ENCODE measurements at places on chromosomes 2 and 18.
A peak's percentile ranks its signal among the peaks of the same experiment; 100 is the strongest.

DNA sequence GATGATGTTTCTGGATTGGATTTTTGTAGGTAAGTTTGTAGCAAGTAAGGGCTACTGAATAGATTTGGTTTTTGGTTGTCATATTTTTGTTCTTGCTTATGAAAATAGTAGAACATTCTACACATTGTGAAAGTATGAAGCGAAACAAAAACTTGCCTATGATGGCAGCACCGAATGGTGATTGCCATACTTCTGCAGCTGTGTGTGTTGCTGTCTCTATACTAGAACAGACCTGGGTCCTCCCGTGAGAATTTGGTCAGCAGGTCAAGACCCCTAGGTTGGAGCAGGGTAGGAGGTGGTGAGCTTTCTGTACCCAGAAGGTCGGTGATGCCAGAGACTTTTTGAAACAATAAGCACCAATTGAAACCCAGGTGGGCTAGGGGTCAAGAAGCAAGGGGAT, 322.6 kb downstream of the PRKCE start:
- DNase-seq: no peak

DNA sequence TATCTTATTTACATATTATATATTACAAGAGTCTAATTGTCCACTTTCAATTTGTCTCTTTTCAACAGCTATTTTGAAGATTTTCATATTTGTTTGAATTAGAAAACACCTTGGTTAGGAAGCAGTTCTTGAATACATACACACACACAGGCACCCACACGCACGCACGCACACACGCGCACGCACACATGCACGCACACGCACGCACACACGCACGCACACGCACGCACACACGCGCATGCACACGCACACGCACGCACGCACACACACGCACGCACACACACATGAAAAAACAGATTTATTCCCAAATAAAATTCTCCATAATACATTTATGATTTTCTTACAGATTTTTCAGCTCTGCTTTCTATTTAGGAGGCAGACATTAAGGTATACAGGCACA, 220.7 kb downstream of the NYAP2 start:
- no peak for DNase-seq

GRCh38 chr2:63192169-63192888, 141.7 kb downstream of the OTX1 start:
- DNase-seq: peak; percentile 93

DNA sequence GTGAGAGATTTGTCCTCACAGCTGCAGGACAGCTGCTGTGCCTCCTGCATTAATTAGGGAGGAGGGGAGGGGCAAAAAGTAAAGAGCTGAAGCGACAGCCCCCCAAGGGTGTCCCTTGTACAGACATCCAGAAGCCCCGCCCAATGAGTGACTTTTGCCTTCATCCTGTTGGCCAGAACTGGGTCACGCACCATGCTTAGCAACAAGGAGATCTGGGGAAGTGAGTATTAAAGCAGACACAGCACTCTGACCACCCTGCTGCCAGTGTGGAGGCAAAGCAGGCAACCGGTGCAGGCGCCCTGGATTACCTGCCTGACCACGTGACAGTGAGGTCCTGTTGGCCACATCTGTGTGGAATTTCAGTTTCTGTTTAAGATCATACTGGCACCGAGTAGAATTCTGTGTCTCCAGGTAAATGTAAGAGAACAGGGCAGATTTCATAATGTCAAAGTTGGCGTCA, 21.5 kb upstream of the BIN1 start:
- no peak for DNase-seq

DNA sequence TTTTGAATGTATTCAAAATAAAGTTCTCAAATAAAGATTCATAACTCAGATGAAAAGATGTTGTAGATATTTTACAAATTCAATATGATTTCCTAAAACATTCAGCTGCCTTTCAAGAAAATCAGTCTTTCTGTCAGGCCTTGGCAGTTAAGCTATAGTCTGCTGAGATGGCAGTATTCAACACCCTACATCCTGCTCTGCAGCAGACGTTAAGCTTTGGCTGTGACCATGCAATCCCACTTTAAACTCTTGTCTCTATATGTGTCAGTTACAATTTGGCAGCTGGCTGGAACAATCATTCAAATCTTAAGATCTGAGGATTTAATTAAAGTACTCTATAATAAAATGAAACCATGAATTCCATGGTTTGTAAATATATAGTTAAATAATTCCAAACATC, 567.3 kb upstream of the ZNF804A start:
- no peak for DNase-seq

DNA sequence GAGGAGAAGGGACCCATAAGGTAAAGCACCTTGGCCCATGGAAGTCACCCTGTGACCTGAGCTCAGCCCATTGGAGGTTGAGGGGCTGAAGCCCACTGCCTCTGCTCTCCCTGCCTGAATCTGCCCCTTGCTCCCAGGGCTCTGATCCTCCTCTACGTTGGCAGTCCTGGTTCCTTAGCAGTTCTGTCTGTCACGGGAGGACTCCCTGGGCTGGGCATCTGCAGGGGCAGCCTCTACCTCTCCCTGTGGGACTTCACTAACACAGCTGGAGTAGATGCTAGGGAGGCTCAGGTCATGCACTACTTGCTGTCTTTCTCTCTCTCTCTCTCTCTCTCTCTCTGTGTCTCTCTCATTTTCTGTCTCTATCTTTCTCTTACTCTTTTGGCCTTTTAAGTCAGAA, 8.7 kb downstream of the GYPC start:
- no peak for DNase-seq

DNA sequence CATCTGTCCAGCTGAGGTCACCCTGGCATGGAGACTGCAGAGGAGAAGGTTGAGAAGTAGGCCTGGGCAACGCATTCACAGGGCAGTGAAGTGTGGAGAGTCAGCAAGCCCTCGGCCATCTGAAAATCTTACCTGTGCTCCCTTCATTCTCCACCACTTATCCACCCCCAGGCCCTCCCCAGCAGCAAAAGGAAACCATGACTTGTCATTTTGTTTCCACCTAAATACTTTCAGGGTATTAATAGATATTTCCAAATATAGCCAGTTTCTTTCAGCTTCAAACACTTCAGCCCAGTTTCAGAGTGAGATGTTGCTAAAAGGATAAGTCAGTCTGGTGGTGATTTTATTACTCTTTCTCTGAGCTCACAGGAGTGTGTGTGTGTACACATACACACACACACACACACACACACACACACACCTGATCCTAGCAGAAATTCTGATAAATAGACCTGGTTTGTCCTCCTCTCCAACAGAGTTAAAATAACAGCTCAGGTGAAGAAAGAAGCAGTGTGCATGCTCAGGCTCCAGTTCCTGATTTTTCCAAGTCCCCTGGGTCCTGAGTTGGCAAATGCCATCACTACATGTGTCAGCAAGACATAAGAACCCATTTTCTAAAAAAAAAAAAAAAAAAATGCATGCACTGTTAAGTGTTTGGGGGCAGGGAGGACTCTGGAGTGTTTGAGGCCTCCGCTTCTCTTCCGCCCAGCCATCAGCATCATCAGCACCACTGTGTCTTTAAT, 82.8 kb downstream of the LOXHD1 start:
- no peak for DNase-seq

- DNase-seq: no peak
These were observed 4.1 kb downstream of the RHBDD1 start for GRCh38 chr2:226839951-226840350.

DNA sequence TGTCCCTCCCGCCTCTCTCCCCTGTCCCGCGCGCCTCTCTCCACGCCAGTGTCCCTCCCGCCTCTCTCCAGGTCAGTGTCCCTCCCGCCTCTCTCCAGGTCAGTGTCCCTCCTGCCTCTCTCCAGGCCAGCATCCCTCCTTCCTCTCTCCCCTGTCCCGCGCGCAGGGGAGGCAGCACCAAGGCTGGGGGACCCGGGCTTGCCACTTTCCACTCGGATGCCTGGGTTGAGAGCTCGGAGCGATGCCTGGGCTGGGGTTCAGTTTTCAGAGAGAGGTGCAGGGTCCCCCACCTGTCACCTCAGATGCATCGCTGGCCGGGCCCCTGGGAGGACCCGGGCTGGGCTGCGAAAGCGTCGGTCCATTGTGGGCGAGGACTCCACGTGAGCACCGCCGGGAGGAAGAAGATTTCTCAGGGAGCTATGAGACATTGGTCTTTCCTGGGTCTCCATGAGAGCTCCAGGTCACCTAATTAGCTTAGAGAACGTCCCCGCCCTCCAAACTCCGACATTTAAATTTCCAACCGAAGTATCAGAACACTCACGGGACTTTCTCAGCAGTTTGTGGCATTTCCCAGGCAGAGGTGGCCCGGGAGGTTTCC, 2.1 kb downstream of the FBLN7 start:
- no peak for DNase-seq

- DNase-seq: no peak
These were observed 22.7 kb upstream of the PKDCC start for GRCh38 chr2:42025151-42025582.

- no peak for DNase-seq
These were observed 19.4 kb upstream of the PRLH start for GRCh38 chr2:237546876-237547395.
